CD4-positive, alpha-beta T cell (primary cell): ENCODE measurements at places on chromosomes 5 and 9.

DNA sequence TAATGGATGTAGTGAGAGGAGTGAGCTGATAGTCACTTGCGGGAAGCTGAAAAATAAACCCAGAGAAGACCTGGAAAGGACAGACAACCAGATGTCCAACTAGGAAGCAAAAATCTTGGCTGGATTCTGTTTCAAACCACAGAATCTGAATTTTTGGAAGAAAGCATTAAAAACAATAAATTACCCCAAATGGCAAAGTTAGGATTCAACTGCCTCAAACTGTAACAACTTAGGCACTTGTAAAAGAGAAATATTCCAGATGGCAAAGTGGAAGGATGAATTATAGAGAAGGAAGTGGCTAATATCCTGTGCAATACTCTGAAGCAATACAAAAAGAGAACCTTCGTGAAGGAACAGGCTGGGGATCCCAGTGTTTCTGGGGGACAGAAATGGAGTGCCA, 46.8 kb upstream of the SLIT3 start:
- no peak for DNase-seq

DNA sequence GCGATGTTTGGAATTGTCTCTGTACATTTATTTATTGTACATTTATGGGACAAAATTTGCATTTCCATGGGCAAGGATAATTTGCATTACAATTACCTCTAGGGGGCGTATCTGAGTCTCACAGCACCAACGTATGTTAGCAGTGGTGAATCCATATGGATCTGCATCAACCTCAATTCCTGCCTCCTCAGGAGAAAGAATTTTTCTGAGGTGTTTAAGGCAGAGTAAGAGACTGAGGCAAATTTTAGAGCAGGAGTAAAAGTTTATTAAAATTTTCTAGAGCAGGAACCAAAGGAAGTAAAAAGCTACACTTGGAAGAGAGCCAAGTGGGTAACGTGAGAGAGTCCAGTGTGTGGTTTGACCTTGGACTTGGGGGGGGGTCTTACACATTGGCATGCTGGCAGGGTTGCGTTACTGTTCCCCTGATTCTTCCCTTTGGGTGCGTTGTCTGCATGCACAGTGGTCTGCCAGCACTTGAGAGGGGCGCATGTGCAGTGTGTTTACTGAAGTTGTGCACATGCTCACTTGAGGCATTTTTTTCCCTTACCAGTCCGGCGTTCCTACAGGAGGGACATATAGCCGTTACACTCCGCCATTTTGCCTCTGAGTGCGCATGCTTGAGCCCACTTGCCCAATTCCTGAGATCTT, 21.0 kb upstream of the RAB14 start:
- no peak for DNase-seq

GRCh38 chr5:128669803-128670202, 131.8 kb upstream of the FBN2 start:
- DNase-seq, result no peak

- no peak for DNase-seq
Observed at GRCh38 chr5:78587775-78588291, 60.7 kb downstream of the LHFPL2 start.

GRCh38 chr5:173670130-173670651, 53.7 kb upstream of the BOD1 start:
- no peak for DNase-seq

DNA sequence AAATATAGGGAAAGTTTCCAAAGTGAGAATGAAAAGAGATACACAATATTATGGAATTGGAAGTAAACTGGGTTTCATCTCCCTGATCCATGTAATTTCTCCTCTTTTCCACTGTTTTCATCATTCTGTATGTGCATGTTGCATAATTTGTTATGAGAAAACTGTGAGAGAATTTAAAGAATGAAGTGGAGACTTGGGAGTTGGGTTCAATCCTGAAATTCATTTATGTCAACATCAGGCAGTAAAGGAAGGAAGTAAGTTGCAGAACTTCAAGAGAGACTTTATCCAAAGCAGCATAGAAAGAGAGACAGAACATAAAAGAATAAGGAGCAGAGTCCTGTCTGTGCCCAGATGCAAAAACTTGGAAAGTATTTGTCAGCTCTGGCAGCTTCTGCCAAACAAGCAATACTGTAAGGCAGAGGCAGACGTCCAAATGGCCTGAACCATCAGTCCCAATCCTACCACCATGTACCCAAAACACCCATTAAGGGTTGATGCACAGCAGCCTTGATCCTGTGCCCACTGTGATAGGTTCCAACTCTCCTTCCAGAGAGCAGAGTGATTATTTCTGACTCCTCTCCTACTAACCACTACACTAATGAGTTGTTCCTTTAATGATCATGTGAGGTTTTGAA, 425.3 kb upstream of the CDH6 start:
- DNase-seq, result no peak

DNA sequence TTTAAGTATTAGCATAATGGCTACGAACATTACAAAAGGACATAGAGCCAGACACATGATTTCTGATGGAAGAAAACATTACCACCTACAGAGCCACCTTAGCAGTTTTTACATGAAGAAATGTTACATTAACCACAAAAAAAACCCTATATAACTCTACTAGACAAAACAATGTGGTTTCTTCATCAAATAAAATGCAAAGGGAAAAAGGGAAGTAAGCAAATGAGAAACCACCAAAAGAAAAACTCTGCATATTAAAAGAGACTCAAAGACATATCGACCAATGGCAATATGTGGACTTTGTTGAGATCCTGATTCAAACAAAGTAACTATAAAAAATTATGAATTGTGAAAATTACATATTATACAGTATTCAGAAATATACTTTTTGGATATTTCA, 132.7 kb downstream of the TSSK1B start:
- no peak for DNase-seq

GRCh38 chr9:107980984-107981383, 491.4 kb upstream of the KLF4 start:
- no peak for DNase-seq

- no peak for DNase-seq
Observed at GRCh38 chr5:17928581-17928981, 294.3 kb downstream of the TAF11L14 start.
